GM12878 (cell line): ENCODE measurements at places on chromosomes 2 and 18. TPM values are rescaled to one million over a fixed set of nuclear protein-coding genes. Genes with fewer than 3 reads are reported as not detected.

- H3K4me3 ChIP-seq, result no peak overlapping the region
- no peaks in the 10 kb centered on the region for H3K27me3 ChIP-seq
- H3K4me1 ChIP-seq, result no peaks in the 10 kb centered on the region
- no peak overlapping the region for H3K27ac ChIP-seq
- DNase-seq, result no peak
- no peaks in the 10 kb centered on the region for H3K36me3 ChIP-seq
Measured at GRCh38 chr18:50056185-50056584, 138.8 kb downstream of the MYO5B start.

DNA sequence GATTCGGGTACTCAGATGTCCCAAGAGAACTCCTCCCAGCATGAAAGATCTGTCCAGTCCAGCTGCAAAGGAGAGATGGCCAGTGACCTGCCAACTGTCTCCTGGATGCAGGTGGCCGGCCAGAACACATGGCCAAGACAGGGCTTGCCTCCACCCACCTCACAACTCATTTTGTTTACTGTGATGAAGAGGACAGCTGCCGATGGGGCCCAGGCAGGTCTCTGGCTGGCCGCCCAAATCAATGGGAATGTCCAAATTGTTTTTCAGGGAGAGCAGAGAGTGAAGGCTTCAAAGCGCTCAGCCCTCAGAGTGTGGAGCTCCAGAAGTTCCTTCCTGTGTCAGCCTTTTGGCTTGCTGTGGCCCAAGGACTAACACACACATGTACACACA lies 41.9 kb downstream of the FOSL2 start:
- no peak overlapping the region for H3K4me3 ChIP-seq
- H3K4me1 ChIP-seq, result no peaks in the 10 kb centered on the region
- H3K27me3 ChIP-seq, result peaks cover 2% of the 10 kb centered on the region
- no peak for DNase-seq

- no peak overlapping the region for H3K27ac ChIP-seq
- no peak overlapping the region for H3K4me3 ChIP-seq
- H3K27me3 ChIP-seq, result no peaks in the 10 kb centered on the region; the same call in 1 of the 2 replicates
- DNase-seq, result no peak
- no peaks in the 10 kb centered on the region for H3K36me3 ChIP-seq
Measured at GRCh38 chr18:32480581-32480980, 9.9 kb upstream of the GAREM1 start.

The NTSR2 gene
- not detected in 2 replicates for polyA plus RNA-seq

The MYO3B gene
- 1.5 and 1.6 TPM in 2 replicates for polyA plus RNA-seq

GRCh38 chr18:73043211-73043610 lies 175.4 kb upstream of the NETO1 start:
- no peak for DNase-seq
- H3K36me3 ChIP-seq, result no peaks in the 10 kb centered on the region
- H3K27ac ChIP-seq, result no peak overlapping the region
- H3K4me1 ChIP-seq, result no peaks in the 10 kb centered on the region

DNA sequence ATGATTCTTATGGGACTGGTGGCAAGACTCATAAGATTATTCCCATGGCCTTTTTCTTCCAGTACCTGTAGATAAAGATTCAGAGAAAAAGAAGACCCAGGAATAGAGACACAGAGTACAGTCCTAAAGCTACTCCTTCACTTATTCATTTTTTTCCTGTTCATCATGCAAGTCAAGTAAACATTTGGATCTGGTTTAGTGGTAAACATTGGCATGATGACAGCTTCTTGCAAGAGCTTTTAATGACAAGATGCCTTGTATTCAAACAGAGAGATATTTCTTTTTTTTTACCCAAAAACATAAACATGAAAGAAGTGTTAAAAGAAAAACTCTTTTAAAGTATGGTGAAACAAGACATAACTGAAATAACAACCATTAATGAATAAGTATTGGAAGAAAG lies 20.2 kb downstream of the CXCR2 start:
- DNase-seq, result no peak
- no peaks in the 10 kb centered on the region for H3K27me3 ChIP-seq
- no peak overlapping the region for H3K27ac ChIP-seq
- peaks cover 4% of the 10 kb centered on the region for H3K4me1 ChIP-seq

DNA sequence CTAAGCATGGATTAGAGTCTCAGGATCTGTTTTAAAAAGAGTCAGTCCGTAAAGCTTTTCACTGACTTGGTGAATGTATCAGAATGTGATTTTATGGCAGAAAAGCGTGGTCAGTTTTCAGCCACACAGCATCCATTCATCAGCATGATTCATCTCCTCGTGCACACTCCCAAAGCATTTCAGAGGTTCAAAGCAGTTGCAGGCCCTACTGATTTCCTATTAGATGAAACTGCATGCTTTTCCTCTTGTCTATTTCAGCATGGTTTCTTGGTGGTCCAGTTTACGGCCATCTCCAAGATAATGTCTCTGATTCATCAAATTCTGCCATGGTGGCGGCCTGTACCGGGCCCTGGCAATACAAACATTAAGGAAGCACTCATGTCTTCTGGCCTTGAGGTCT lies 4.8 kb upstream of the PARD6G start:
- H3K4me3 ChIP-seq, result no peak overlapping the region
- no peak for DNase-seq
- H3K27ac ChIP-seq, result no peak overlapping the region
- H3K36me3 ChIP-seq, result no peaks in the 10 kb centered on the region
- H3K4me1 ChIP-seq, result no peaks in the 10 kb centered on the region

The IL1R2 gene
- 2.2 and 2.3 TPM in 2 replicates for polyA plus RNA-seq

DNA sequence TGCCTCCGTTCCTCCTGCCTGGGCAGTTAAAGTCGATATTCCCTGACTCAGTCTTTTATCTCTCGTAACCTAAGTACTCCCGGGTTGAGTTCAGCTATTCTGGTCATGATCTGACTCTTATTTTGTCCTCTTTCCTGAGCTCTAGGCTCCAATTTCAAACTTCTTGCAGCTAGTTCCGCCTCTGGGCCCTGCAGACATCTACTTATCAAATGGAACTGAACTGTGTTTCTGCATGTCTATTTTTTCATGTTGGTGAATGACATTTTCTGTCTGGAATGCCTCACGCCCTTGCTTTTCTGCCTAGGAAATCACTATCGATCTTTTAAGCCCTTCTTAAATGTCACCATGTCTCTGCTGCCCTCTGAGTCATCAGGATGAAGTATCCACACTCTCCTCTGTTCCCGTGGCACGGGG lies 101.5 kb downstream of the VAPA start:
- no peaks in the 10 kb centered on the region for H3K36me3 ChIP-seq
- H3K27ac ChIP-seq, result no peak overlapping the region
- no peaks in the 10 kb centered on the region for H3K4me1 ChIP-seq
- no peak overlapping the region for H3K4me3 ChIP-seq
- H3K27me3 ChIP-seq, result no peaks in the 10 kb centered on the region
- DNase-seq, result no peak

DNA sequence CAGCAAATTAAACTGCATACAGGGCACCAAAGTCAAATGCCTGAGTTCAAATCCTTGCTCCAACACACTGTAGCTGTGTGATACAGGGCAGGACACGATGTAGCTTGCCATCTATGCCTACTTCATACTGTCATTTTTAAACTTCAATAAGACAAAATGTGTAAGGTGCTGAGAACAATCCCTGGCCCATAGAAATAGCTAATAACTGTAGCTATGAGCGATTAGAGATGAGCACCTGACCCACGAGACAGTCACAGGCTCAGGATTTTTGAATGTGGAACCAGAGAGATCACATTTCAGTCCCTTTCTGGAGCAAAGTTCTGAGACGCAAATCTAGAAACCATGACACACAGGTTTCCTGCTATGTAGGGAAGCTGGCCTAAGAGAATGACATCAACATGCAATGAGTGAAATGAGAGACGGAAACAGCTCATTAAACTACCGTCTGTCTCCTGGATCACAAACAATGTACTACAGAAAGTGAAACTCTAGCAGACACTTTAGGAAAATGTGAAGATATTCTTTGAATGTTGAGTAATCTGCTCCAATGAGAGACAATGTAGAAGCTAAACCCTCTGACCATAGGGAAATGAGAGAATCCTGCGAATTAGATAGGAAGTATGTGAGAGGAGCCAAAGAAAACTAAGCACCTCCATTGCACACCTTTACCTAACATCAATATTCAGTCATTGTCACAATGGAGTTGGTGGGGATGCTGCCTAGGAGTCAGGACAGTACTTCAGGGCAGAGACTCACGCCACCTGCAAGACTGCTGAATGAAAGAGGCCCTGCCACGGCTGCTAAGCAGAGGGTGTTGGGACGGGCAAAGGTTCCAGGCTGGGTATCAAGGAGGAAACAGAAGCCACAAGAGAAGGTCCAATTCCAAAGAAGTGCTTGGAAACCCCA lies 25.5 kb downstream of the B4GALT6 start:
- no peaks in the 10 kb centered on the region for H3K27me3 ChIP-seq
- H3K4me1 ChIP-seq, result peaks cover 37% of the 10 kb centered on the region
- no peaks in the 10 kb centered on the region for H3K36me3 ChIP-seq
- peak overlapping the region; percentile 56 for H3K4me3 ChIP-seq
- DNase-seq, result peak; percentile 89
- peak overlapping the region; percentile 98 for H3K27ac ChIP-seq

DNA sequence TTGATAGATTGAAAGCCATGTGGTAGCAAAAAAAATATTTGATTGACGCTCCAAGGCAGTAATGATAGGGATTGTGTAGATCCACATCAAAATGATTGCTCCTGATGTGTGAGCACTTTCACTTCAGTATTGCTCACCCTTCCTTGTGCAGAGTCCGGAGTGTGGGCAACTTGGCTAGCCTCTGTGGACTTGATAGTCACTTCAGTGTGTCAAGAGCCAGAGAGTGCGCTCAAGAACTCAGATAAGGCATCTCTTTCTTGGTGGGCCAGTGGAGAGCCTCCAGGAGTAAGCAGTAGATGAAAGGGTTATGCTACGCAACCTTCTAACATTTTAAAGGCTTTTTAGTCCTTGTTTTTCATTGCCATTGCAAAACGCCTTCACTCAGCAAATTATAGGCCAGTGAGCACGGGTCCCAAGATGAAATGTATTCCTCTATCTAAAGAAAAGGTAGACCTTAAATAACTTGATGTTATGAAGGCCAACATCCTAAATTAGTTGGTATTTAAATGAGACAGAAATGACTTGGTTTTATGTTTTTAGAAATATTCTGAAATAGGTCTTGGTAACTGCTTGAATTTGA lies 84.4 kb downstream of the MEIS1 start:
- DNase-seq, result no peak
- no peaks in the 10 kb centered on the region for H3K36me3 ChIP-seq
- H3K27ac ChIP-seq, result no peak overlapping the region
- no peaks in the 10 kb centered on the region for H3K4me1 ChIP-seq

- DNase-seq, result no peak
- H3K36me3 ChIP-seq, result no peaks in the 10 kb centered on the region
- no peak overlapping the region for H3K27ac ChIP-seq
- H3K4me1 ChIP-seq, result no peaks in the 10 kb centered on the region
Measured at GRCh38 chr18:13235421-13235831, 16.9 kb downstream of the LDLRAD4 start.
